ENCODE measurements at places on chromosomes 2 and 18. TPM values are rescaled to one million over a fixed set of nuclear protein-coding genes. Genes with fewer than 3 reads are reported as not detected.

NT5C1B gene
- not detected for total RNA-seq

NTSR2 gene
- total RNA-seq = not detected

UGT1A3 gene
- not detected for total RNA-seq

DNAJC27 gene
- 7.1 TPM for total RNA-seq

SMIM21 gene
- not detected for total RNA-seq

SCYGR3 gene
- total RNA-seq = not detected

PAX3 gene
- not detected for total RNA-seq

PJVK gene
- total RNA-seq = 1.4 TPM

MAP3K20 gene
- total RNA-seq = 478 TPM

TYMS gene
- 3.1 TPM for total RNA-seq

CCDC74B gene
- total RNA-seq = not detected

PLEK gene
- total RNA-seq = 1.3 TPM

C18orf54 gene
- total RNA-seq = 0.95 TPM

UGT1A1 gene
- not detected for total RNA-seq

RBM43 gene
- total RNA-seq = 5.9 TPM

BARD1 gene
- 12.5 TPM for total RNA-seq

MYO3B gene
- not detected for total RNA-seq

PLEKHM3 gene
- 11.4 TPM for total RNA-seq

SERPINB11 gene
- not detected for total RNA-seq

ESPNL gene
- total RNA-seq = not detected

RNF152 gene
- total RNA-seq = 24.0 TPM

IFIH1 gene
- 5.4 TPM for total RNA-seq

PCBP1 gene
- total RNA-seq = 106 TPM

STEAP3 gene
- total RNA-seq = 8.3 TPM

CRACDL gene
- total RNA-seq = 4.3 TPM

PLGLB2 gene
- 1.3 TPM for total RNA-seq

CFC1 gene
- total RNA-seq = not detected

DCDC2C gene
- total RNA-seq = not detected
